ENCODE measurements at places on chromosomes 12 and 14. TPM values are rescaled to one million over a fixed set of nuclear protein-coding genes. Genes with fewer than 3 reads are reported as not detected.

DNA sequence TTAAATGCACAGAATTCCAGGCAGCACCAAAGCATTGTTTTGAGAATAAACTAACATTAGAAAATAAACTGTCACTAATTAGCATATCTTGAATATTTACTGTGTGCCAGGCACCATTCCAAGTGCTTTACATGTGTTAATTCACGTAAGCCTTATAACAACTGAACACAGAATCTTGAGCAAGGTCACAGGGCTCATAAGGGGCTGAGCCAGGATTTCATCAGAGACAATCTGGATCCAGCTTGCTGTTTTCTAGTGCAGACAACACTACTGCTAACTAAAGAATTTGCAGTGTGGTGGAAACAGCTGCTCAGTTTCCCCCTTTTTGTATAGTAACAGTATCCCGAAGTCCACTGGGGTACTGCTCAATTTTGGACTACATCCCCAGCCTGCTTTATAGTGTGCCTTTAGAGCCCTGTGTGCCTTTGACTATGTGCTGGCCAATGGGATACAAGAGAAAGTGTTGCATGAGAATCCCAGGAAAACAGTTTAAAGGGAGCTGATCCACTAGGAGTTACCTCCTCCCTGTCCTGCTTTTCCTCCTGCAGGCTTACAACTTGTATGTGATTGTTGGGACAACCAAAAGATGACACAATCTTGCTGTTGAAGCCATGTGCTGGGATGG is 36.0 kb upstream of the RMST start:
- no peak overlapping the region for H3K27ac ChIP-seq
- H3K27me3 ChIP-seq, result no peaks in the 10 kb centered on the region
- no peaks in the 10 kb centered on the region for H3K4me1 ChIP-seq
- DNase-seq, result no peak

GRCh38 chr12:53102883-53103807 is at the start of gene SOAT2:
Gene SOAT2 (plus strand): TSS chr12:53103486. CDS start chr12:53103578, 92 bp downstream.
- H3K27ac ChIP-seq, result no peak within 1 kb of the TSS
- H3K4me3 ChIP-seq, result no peak within 1 kb of the TSS
- peaks cover 9% of the 10 kb centered on the region for H3K4me1 ChIP-seq
- no peaks in the 10 kb centered on the region for H3K36me3 ChIP-seq
- H3K27me3 ChIP-seq, result no peaks in the 10 kb centered on the region

The LRRC9 gene
- polyA plus RNA-seq, result not detected

The PTCSC3 gene
- polyA plus RNA-seq, result not detected

GRCh38 chr12:4148418-4149056 is 125.0 kb upstream of the CCND2 start:
- no peaks in the 10 kb centered on the region for H3K27me3 ChIP-seq
- no peak overlapping the region for H3K4me3 ChIP-seq
- H3K27ac ChIP-seq, result no peak overlapping the region
- no peaks in the 10 kb centered on the region for H3K4me1 ChIP-seq

DNA sequence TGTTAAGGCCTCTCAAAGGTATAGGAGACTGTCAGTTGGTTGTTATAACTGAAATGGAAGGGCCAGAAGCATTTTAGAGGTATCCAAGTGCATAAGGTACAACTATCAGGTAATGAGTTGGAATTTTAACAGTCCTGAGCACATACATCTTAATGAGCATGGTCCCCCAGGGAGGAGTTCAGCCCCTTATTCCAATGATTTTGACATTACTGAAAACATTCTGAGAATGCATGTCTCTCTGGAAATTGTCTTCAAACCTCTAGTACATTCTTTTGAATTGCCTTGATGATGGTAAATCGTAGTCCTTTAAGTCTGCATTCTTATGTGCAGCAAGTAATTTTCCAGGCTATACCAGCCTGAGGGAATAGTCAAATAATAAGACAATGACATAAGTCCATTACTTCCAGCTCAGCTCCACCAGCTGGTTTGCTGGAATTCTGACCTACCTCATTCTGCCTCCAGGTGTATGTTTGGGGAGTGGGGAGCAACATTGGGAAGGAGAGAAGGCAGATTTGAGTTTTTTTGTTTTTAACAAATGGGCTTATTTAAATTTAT is 239.2 kb downstream of the MSRB3 start:
- peaks cover 5% of the 10 kb centered on the region for H3K4me1 ChIP-seq
- no peak overlapping the region for H3K4me3 ChIP-seq
- no peak overlapping the region for H3K27ac ChIP-seq
- no peaks in the 10 kb centered on the region for H3K27me3 ChIP-seq

- no peaks in the 10 kb centered on the region for H3K27me3 ChIP-seq
- no peaks in the 10 kb centered on the region for H3K36me3 ChIP-seq
- no peaks in the 10 kb centered on the region for H3K4me1 ChIP-seq
- no peak for DNase-seq
- no peak overlapping the region for H3K27ac ChIP-seq
These were observed 12.5 kb downstream of the FAM222A start for GRCh38 chr12:109726106-109726497.

DNA sequence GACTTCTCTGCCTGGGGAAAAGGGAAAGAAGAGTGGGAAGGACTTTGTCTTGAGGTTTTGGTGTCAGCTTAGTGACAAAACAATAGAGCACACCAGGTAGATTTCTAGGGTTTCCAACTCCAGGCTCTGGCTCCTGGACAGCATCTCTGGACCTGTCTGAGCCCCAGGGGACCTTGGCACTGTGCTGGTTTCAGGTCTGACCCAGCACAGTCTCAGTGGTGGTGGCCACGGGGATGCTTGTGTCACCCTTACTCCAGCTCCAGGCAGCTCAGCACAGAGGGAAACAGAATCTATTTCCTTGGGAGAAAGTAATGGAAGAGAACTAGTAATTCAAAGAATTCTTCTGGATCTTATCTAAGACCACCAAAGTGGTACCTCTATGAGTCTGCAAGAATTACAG is 11.1 kb upstream of the CKAP4 start:
- H3K4me3 ChIP-seq, result no peak overlapping the region
- no peak overlapping the region for H3K27ac ChIP-seq
- DNase-seq, result no peak
- H3K4me1 ChIP-seq, result no peaks in the 10 kb centered on the region

- H3K4me1 ChIP-seq, result peaks cover 14% of the 10 kb centered on the region
- H3K4me3 ChIP-seq, result no peak overlapping the region
- H3K27ac ChIP-seq, result no peak overlapping the region
- no peak for DNase-seq
- no peaks in the 10 kb centered on the region for H3K36me3 ChIP-seq
These were observed 125.0 kb upstream of the DHRS4 start for GRCh38 chr14:23828616-23829015.

The TAS2R14 gene
- polyA plus RNA-seq, result 3.0 TPM

DNA sequence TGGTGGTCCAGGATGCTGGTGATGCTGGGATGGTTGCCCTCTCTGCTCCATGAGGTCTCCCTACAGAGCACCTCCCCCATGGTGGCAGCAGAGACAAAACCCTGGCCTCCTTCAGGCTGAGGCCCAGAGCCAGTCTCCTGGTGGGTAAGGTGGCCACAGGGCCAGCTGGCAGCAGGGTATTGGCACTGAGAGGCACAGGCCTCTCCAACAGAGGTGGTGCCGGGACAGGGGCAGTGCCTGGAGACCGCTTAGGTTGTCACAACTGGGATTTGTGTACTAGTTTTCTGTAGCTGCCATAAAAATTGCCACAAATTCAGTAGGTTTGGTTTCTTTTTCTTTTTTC is 6.1 kb upstream of the MTA1 start:
- no peaks in the 10 kb centered on the region for H3K36me3 ChIP-seq
- no peak overlapping the region for H3K4me3 ChIP-seq
- H3K27me3 ChIP-seq, result no peaks in the 10 kb centered on the region
- no peak for DNase-seq

GRCh38 chr12:88388566-88389540 is 191.4 kb downstream of the KITLG start:
- H3K4me1 ChIP-seq, result peaks cover 67% of the 10 kb centered on the region
- H3K27me3 ChIP-seq, result no peaks in the 10 kb centered on the region
- peak; percentile 72 for DNase-seq
- H3K36me3 ChIP-seq, result peaks cover 15% of the 10 kb centered on the region

GRCh38 chr12:66756631-66757030 is 77.8 kb upstream of the GRIP1 start:
- no peaks in the 10 kb centered on the region for H3K4me1 ChIP-seq
- no peak overlapping the region for H3K4me3 ChIP-seq
- no peaks in the 10 kb centered on the region for H3K27me3 ChIP-seq
- H3K36me3 ChIP-seq, result no peaks in the 10 kb centered on the region
- no peak for DNase-seq

DNA sequence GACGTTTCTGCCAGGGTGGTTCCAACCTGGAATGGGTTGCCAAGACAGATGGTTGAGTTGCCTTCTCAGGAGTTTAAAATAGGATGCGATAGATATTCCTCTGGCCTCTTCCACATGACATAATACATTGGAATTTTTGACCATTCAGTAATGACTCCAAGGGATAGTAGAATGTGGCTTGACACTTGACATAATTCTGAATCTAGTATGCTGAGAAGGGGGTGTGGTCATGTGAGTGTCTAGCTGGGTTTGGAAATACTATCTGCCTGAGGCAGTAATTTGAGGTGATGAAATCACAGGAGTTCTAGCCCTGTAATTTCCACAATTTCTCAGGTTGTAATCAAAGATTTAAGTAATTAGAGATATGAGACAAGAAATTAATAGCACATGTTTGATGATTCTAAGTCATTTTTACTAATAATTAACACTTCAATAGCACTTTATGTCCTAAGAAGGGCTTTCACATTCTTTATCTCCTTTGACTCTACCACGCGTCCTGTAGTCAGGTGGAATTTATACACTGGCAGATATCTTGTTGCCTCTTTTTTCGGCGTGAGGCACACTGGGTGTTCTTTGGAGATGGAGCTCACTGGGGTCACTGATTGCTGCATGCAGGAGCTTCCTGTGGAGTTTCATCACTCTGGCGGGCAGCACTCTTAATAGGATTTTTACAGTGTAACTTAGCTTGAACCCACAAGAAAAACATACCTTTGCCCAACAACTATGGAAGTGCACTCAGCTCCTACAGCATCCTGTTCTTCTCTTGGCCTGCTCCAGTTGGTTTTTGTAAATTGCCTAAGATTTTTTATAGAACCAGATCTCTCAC is 3.2 kb upstream of the AMIGO2 start:
- peaks cover 72% of the 10 kb centered on the region for H3K4me1 ChIP-seq
- DNase-seq, result peak; percentile 95
- H3K27ac ChIP-seq, result peak overlapping the region; percentile 15
- H3K27me3 ChIP-seq, result no peaks in the 10 kb centered on the region
- H3K4me3 ChIP-seq, result no peak overlapping the region

DNA sequence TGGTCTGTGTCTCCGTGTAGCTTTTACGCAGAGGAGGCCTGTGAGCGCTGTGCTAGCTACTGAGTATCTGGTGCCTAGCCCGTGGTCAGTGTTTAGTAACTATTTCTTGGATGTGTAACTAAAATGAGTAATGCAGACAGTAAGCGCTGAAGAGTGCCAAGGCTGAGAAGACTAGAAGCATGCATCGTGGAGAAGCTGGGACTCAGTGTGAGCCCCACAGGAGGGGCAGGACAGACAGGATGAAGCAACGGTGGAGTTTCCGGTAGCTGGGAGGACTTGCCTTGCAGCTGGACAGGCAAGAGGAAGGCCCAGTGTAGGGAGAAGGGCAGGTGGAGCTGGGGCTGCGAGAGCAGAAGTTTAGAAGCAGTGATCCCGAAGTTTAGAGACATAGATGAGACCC is 233.4 kb upstream of the FKBP4 start:
- no peaks in the 10 kb centered on the region for H3K4me1 ChIP-seq
- H3K36me3 ChIP-seq, result peaks cover 4% of the 10 kb centered on the region
- DNase-seq, result peak; percentile 11
- no peak overlapping the region for H3K27ac ChIP-seq
- no peak overlapping the region for H3K4me3 ChIP-seq

GRCh38 chr12:85057370-85057963 is 21.3 kb downstream of the LRRIQ1 start:
- H3K36me3 ChIP-seq, result no peaks in the 10 kb centered on the region
- H3K27me3 ChIP-seq, result no peaks in the 10 kb centered on the region
- H3K27ac ChIP-seq, result no peak overlapping the region
- no peak overlapping the region for H3K4me3 ChIP-seq

DNA sequence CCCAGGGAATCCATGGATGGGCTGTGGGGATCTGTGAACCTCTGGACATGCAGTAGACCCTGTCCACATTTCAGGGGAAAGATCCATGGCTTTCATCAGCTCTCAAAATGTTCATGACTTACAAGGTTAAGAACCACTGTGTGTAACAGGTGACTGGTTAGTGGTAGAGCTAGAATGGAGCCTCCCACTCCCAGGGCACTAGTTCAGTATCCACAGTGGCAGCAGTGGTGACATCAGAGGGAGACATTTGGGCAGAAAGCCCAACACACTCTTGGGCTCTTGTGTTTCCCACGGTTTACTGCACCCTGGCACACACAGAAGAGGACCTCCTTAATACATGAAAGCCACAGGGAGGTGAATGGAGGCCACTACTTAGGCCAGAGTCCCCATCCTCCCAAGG is 9.1 kb downstream of the KRT74 start:
- H3K27ac ChIP-seq, result no peak overlapping the region
- no peaks in the 10 kb centered on the region for H3K36me3 ChIP-seq
- no peaks in the 10 kb centered on the region for H3K4me1 ChIP-seq
- no peak overlapping the region for H3K4me3 ChIP-seq
- peaks cover 50% of the 10 kb centered on the region for H3K27me3 ChIP-seq

The KRT86 gene
- polyA plus RNA-seq, result 0.27 TPM

DNA sequence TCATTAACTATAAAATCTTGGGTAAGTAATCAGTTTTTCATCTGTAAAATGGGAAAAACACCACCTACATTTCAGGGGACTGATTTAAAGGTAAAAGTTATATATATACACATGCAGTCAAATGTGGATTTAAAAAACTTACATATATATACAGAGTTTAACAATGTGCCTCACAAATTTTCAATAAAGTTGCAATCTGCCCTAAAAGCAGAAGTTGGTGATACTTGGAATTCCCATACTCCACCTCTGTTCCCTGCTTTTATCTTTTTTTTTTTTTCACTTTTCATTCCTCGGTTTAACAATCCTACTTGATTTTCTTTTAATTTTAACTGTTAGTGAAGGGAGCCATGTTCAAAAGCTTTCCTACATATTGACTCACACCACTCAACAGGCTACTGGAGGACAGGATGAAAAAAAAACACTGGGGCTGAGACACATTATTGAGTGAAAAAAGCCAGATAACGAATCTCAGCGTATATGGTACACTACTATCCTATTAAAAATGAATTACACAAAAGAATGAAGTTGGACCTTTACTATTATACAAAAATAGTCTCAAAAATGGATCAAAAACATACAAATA is 24.3 kb downstream of the SPPL3 start:
- H3K4me3 ChIP-seq, result no peak overlapping the region
- no peak overlapping the region for H3K27ac ChIP-seq
- no peak for DNase-seq
- H3K36me3 ChIP-seq, result no peaks in the 10 kb centered on the region

DNA sequence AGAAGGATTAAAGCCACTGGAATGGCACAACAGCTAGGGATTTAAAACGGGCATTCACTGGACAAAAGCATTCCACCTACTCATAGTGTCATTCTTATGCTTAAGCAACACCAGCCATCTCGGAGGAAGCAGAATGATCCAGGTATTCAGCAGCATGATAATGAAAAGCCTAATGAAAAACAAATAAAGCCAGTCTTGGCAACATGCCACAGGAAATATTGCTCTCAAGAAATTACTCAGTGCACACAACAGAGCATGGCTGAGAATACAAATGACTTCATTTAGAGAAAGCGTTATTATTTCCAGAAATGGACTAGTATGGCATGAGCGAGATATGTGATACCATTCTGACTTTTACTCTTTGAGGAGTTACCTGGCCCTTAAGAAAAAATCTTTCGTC is 442.2 kb downstream of the APAF1 start:
- peak; percentile 1 for DNase-seq
- H3K4me1 ChIP-seq, result no peaks in the 10 kb centered on the region
- no peaks in the 10 kb centered on the region for H3K36me3 ChIP-seq
- no peaks in the 10 kb centered on the region for H3K27me3 ChIP-seq
- no peak overlapping the region for H3K4me3 ChIP-seq
- no peak overlapping the region for H3K27ac ChIP-seq

The CLBA1 gene
- 7.7 TPM for polyA plus RNA-seq
